Kidney capillary endothelial cell (primary cell): ENCODE measurements at places on chromosomes 4 and X.

DNA sequence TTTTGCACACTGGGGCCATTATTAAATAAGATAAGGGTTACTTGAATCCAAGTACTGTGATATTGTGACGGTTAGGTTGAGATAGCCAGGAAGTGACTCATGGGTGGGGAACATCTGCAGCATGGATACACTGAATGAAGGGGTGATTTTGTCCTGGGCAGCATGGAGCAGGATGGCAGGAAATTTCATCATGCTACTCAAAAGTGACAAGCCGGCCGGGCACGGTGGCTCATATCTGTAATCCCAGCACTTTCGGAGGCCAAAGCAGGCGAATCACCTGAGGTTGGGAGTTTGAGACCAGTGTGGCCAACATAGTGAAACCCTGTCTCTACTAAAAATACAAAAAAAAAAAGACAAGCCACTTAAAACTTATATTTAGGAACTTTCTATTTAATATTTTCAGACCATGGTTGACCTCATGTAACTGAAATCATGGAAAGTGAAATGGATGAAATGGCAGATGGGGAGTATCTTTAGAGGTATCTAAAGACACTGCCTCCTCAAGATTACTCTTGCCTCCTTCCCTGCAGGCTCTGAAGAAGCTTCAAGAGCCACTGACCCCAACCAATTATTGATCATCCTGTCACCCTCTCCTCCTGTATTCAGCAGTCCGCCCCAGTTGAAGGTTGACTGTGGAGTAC is 3.9 kb upstream of the TRIM60 start:
- DNase-seq = no peak

DNA sequence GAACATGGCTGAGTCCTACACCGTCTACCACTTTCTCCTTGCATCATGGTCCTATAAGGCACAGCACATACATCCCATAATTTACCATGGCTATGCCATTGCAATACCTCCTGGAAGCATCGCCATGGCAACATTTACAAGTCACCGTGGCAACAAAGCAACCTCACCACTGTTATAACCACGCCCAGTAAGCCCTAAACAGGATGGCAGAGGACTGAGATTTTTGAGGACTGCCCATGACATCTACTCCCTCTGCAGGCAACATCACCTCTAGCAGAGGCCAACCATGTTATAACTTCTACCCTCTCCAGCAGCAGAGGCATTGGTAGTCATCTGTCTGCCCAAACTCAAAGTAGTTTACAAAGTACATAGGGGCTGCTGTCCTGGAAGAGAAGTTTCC is 29.7 kb downstream of the BCOR start:
- no peak for DNase-seq

- no peak for DNase-seq
Observed at GRCh38 chrX:47796433-47796906, 40.2 kb upstream of the ZNF81 start.

- no peak for DNase-seq
Observed at GRCh38 chrX:100477467-100477866, 67.4 kb upstream of the PCDH19 start.

DNA sequence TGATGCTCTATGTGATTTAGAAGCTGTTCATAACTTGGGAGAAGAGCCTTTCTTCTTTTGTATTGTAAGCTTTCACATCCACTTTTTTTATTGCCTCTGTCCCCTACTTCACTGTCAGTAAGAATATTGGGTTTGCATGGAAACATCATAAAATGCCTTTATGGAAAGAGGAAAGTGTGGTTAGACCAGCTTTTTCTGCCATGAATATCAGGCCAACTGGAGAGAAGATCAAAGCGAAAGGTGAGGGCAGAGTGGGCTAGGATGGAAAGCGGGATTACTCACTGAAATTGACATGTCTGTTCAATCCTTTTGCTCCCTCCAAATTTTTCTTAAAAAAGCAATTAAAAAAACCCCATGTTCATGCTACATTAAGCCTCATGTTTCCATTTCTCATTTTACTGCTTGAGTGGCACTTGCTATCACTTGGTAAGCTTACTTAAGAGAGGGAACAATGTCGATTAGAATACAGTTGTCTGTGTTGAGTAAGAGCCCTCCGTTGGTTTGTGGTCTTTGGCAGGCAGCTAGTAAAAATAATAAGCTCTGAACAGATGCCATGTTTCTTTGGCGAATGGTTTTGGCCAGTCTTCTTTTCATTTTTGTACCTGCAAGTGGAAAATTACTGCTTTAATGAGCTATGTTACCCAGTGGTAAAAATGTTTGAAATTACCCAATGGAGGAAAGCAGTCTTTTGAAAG is 35.9 kb downstream of the SUPT20HL1 start:
- DNase-seq = no peak

GRCh38 chr4:28004520-28004919 is 1143.9 kb downstream of the STIM2 start:
- DNase-seq = no peak

DNA sequence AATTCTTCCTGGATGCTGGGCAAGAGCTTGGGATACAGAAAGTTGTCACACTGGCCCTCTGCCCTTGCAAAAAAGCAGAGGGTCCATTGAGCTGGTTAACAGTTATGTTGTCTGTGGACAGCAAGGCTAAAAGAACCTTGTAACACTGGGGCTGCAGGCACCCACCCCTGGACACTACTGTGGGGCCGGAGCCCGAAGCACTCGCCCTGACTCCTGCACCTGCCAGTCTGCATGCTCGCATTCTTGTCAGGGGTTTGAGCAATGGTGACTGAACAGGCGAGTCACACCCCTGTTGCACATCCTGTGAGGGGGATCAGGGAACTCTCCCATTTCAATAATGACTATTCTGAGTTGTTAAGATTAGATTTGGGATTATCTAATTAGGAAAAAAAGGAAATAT is 23.6 kb downstream of the ADH4 start:
- no peak for DNase-seq

- DNase-seq = no peak
Observed at GRCh38 chr4:150130933-150131332, 52.7 kb downstream of the DCLK2 start.

DNA sequence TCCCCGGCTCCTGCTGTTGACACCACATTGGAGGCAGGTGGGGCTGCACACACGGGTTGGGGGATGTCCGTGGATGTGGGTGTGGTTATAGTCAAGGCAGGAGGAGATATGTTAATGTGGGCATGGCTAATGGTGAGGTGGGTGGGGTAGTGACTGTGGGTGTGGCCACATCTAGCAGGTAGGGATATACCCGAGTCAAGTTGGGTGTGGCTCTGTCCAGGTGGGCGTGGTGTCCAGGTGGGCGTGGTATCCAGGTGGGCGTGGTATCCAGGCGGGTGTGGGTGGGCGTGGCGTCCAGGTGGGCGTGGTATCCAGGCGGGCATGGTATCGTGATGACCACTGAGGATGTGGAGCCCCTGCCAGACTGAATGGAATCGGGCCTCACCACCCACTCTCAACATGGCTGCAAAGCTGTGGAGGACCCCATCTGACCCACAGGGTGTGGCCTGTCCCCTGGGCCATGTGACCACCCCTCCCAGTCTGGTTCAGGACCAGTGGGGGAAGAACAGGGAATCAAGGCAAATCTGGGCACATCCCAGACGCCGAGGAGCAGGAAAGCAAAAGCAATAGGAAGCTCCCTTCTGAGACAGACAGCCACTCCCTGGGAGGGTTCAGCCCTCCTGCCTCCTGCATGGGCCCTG is 21.0 kb downstream of the MAN2B2 start:
- DNase-seq = no peak

GRCh38 chr4:138269175-138269574 is 27.0 kb upstream of the SLC7A11 start:
- no peak for DNase-seq

GRCh38 chr4:148016063-148016637 is 284.3 kb downstream of the ARHGAP10 start:
- DNase-seq = no peak

GRCh38 chr4:68576272-68577125 is at the start of gene UGT2B17:
Gene UGT2B17, minus strand, starts transcription at chr4:68576322. Its CDS starts 7,838 bp downstream, at chr4:68568484.
- no peak for DNase-seq

GRCh38 chr4:137226221-137226620 is 306.1 kb downstream of the PCDH18 start:
- DNase-seq = no peak

DNA sequence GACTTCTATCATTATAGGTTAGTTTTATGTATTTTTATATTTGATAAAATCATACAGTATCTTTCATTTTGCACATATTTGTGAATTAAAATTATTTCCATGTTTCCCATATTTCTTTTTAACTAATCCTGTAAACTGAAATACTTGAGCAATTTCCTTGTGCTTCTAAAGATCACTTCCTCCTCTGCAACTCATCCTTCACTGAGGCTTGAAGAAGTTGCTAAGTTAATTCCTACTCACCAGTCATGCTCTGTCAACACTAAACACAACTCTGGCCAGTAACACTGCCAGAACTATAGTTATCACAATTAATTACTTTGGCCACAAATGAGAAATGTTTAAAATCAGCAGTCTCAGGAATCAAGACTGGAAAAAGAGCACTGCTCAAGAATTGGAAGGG is 6.7 kb downstream of the SPATA4 start:
- DNase-seq = no peak

DNA sequence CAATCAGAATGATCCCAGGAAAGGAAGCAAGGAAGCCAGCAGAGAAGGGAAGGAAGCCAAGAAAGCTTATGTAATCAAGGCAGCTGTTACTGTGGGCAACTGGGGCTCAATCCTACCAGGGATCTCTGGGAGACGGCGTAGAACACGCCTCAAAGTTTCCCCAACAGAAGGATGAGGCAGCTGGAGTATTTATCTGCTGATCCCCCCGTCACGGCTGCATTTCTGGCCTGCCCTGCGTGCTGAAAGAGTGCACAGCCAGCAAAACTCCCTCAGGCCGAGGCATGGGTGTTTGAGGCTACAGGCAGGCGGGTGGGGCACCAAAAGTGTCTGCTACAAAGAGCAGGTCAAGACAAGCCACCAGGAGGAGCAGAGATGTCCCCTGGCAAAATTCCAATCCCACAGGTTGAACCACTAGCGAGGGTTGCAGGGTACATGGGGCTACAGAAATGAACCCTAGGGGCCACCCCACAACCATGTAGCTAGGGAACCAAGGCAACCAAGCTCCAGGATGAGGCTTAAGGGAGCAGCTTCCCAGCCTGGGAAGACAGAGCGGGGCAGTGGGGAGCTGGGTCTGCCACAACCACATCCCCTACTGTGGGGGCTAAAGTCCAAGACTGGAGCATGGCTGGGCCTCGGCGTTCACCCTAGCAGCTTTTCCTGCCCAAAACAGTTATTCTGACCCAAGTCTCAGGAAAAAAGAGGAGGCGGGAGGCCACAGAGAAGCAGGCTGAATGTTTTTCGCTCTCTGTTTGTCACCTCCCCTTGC is 113.4 kb downstream of the BCOR start:
- no peak for DNase-seq

DNA sequence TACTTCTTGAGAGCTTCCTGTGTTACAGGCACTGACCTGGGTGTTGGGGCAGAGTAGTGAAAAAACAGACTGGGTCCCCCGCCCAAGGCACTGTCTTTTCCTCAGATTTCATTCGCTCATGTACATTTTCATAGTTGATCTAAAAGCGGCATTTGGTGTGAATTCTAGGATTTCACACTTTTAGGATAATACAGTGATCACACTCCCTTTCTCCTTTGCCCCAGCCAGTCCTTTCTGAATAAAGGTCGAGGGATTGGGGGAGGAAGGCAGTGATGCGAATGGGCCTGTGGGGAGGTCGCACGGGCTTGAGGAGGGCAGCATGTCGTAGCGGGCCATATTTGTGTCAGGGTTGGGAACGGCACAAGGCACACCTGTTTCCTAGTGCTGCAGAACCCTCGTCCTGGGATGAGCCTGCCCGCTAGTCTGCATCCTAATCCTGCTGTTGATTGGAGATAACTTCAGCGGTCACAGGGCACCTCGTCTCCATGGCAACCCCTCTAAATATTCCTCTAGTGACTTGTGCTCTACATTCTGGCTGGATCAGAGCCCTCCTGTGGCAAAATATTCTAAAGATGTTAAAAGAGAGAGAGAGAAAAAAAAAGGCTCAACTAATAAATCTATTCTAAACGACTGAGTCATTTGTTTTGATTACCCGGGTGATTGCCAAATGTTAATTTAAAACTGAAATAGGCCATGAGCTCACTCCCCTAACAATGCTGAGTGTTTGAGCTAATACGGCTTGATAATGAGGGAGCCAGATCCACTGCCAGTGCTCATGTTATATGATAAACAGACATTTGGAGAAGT is 21.8 kb downstream of the FHL1 start:
- DNase-seq = no peak

GRCh38 chr4:108193886-108194672 is 25.3 kb upstream of the LEF1 start:
- no peak for DNase-seq

DNA sequence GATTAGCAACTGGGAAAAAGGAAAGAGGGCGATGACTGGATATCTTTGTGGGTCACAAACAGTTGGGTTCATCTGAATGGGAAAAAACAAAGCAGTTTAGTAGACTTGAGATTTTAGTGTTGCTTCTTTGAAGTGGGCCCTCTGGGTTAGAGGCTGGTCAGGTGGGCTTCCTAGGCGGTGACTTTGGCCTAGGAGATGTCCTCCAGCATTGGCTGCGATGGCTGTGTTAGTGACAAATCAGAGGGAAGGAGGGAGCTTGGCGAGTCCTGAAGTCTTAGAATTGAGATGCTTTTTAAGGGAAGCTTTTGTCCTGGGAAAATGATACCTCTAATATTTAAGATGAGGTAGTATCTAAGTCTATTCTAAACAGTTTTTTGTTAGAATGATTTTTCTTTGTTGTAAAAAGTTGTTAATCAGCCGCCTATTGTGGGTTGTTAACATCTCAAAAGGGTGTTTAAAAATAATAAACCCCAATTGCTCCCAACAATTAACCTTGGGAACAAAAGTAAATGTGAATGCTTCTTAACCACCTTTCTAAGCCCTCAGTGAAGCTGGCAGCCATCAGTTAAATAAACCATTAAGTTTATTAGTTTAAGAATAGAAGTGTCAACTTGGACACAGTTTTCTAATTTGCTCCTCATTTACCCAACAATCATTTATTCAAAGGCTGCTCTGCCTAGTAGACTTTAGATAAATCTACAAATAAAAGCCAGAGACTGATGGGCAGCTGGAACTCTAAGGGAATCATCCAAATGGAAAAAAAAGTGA is 31.7 kb downstream of the DLG3 start:
- DNase-seq = no peak

DNA sequence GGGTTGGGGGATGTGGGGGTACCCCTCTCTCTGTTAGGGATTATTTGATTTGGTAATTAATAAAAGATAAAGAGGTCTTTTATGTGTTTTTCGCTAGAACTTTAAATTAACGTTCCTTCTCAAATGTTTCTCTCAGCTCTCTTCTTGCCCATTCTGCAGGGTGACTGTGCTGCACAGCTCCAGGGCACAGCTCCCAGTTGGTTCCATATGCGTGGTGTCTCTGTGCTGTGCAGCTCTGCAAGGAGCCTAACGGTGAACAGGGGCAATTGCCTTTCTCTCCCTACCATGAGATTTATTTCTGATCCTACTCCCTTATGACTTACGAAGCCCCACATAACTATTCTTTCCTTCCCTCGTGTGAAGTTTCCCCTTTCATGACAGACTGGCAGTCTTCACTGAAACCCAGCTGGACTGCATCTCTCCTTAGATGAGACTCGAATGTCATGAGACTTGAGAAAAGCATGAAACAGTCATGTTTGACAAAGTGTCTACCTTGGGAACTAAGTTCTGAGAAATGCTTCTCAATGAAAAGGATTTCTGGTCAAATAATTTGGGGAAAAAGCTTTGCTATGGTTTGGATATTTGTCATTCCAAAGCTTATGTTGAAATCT is 50.2 kb upstream of the SPRY1 start:
- DNase-seq = no peak
